Activated CD4-positive, CD25-positive, alpha-beta regulatory T cell treated with anti-CD3 and anti-CD28 coated beads, Interleukin-2, amount 50 U/mL, for 16 hours (primary cell): ENCODE measurements at places on chromosomes 16 and 17.

- DNase-seq, result no peak
Measured at GRCh38 chr17:49646391-49647255, 31.3 kb downstream of the SPOP start.

DNA sequence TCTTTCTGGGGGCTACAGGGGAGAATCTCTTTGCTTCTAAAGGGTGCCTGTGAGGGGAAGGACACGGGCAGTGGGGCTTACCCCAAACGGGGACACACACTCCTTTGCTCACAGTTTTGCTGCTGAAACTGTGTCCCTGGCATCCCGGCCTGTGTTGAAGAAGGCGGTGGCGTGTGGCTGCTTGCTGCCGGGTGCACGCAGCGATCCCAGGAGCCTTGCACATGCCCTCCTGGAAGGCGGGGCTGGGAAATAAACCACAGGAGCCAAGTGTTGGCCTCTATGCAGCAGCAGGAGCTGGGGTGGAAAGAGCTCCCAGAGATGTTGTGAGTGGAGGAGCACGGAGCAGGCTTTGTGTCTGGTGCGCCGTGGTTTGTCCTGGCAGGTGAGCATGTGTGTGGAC is 131.0 kb upstream of the CIBAR2 start:
- DNase-seq, result no peak

GRCh38 chr17:77436481-77436880 is 295.7 kb downstream of the SEC14L1 start:
- no peak for DNase-seq

- no peak for DNase-seq
Measured at GRCh38 chr16:55765161-55765560, 67.7 kb downstream of the CES1 start.

DNA sequence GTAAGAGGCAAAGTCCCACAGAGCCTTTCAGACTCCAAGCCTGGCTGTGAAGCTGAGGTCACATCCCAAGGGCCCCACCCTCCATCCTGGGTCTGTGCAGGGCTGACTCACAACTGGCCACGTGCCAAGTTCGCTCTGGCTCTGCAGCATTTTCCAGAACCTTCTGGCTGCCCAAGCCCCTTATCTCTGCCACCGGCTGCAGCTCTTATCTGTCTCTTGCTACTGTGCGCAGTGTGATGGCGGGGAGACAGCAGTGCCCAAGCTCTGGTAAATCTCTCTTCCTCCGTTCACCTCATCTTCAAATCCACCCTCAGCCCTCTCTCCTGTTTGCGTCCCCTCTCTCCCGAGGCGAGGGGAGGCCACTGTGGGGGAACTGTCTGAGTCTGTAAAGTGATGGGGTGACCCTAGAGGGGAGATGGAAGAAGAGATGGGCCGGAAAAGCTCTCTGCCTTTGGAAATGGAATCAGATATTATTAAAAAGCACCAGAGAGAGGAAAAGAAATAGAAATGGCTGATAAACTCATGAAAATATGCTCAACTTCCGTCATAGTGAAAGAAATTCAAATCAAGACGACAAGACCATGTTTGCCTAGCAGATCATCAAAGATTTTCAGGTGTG is 162.7 kb upstream of the CDC42EP4 start:
- no peak for DNase-seq

DNA sequence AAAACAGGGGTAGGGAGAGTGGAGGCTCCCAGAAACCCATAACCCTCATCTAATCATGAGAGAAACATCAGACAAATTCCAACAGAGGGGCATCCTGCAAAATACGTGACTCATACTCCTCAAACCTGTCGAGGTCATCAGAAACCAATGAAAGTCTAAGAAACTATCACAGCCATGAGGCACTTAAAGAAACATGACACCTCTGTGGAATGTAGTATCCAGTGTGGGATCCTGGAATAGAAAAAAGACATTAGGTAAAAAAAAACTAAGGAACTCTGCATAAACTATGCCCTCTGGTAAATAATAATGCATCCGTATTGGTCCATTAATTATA is 16.4 kb downstream of the CDH5 start:
- DNase-seq, result no peak

- no peak for DNase-seq
Measured at GRCh38 chr16:87576171-87576570, 26.1 kb upstream of the JPH3 start.

GRCh38 chr17:80861418-80861815 is 130.2 kb upstream of the CHMP6 start:
- no peak for DNase-seq

GRCh38 chr16:60481591-60481990 is 1554.6 kb downstream of the CDH8 start:
- no peak for DNase-seq

- no peak for DNase-seq
Measured at GRCh38 chr16:31149332-31149731, 534 bp downstream of the PRSS36 start.

GRCh38 chr16:76942089-76942488 is 248.9 kb upstream of the MON1B start:
- no peak for DNase-seq

DNA sequence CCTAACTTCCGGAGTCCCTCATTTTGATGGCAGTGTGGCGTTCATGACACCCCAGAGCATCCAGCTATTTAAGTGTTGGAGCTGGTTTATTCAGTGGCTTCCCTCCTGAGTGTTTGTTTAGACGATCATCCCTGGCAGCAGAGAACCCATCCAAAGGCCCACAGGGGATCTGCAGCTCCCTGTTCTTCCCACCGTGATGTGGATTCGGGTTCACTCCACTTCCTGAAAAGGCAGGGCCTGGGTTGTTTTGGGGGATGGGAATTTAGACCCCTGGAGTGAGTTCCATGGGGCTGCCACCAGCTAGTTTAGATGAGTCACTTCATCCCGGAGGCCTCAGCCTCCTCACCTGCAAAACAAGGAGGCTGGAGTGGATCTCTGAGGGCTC is 2.3 kb downstream of the KSR1 start:
- DNase-seq, result no peak

DNA sequence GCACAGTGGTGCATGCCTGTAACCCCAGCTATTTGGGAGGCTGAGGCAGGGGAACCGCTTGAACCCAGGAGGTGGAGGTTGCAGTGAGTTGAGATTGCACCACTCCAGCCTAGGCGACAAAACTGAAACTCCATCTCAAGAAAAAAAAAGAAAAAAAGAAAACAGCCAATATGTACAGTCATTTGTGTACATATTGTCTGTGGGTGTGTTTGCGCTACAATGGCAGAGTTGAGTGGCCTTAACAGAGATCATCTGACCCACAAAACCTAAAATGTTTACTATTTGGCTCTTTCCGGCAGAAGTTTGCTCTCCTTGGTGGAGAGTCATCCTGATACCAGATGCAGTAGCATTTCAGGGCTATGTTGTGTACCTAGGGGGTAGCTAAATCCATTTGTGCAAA is 57.9 kb downstream of the ARSG start:
- no peak for DNase-seq

DNA sequence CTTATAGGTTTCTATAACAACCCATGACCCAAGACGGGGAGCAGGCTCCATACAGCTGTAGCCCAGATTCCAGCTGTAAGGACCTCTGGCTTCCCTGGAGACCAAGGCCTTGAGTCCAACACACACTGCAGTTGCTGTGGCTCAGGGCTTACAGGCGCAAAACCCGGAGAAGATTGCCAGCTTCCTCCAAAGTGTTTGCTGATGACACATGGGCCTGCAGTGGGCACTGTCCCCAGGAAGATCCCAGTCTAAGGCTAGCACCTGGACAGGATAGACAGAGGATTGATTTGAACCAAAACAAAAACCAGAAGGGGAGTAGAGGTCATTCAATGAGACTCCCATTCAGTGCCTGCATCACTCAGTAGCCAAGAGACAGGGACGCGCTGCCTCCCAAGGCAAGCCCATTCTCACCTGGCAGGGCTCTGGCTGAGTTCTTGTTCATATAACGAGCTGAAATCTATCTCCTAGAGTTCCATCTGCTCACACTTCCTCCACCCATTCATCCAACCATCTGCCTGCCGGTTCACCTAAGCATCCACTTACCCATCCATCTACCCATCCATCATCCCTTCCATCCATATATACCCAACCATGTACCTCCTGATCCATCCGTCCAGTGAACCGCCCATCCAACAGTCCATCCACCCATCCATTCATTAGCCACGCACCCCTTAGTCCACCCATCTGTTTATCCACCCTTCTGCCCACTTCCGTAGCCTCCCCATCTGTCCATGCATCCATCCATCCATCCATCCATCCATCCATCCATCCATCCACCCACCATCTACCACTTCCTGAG is 10.2 kb downstream of the RAB11FIP4 start:
- no peak for DNase-seq

GRCh38 chr17:44655983-44656710 is at the start of gene MEIOC:
TSS of gene MEIOC (plus strand) at chr17:44656468. CDS start at chr17:44656614, 146 bp downstream.
- no peak for DNase-seq

DNA sequence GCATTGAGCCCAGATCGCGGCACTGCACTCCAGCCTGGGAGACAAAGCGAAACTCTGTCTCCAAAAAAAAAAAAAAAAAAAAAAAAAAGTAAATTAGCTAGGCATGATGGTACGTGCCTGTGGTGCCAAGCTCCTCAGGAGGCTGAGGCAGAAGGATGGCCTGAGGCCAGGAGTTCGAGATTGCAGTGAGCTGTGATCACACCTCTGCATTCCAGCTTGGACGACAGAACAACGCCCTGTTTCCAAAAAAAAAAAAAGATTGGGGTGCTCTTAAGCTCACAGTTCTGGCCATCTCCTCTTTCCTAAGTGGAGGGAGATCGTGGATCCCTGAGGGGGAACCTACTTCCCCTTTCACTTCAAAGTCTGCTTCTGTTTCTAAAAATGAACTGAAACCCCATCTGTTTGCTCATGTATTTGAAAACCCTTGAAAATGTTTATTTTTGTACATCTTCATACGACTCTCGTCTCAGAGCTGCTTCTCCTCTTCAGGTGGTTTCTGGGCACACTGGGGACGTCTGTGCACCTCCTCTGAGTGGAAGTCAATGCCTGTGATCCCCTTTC is 138.8 kb downstream of the PRKCA start:
- no peak for DNase-seq

DNA sequence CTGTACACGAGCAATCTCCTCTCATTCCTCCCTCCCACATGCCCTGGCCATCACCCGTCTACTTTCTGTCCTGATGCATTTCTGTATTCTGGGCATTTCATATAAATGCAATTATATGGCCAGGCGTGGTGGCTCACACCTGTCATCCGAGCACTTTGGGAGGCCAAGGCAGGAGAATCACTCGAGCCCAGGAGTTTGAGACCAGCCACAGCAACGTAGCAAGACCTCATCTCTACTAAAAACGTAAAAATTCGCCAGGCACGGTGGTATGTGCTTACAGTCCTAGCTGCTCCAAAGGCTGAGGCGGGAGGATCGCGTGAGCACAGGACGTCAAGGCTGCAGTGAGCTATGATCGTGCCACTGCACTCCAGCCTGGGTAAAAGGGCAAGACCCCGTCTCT is 4.8 kb downstream of the MEAK7 start:
- no peak for DNase-seq

- no peak for DNase-seq
Measured at GRCh38 chr17:44359458-44360143, 4.1 kb downstream of the FAM171A2 start.

DNA sequence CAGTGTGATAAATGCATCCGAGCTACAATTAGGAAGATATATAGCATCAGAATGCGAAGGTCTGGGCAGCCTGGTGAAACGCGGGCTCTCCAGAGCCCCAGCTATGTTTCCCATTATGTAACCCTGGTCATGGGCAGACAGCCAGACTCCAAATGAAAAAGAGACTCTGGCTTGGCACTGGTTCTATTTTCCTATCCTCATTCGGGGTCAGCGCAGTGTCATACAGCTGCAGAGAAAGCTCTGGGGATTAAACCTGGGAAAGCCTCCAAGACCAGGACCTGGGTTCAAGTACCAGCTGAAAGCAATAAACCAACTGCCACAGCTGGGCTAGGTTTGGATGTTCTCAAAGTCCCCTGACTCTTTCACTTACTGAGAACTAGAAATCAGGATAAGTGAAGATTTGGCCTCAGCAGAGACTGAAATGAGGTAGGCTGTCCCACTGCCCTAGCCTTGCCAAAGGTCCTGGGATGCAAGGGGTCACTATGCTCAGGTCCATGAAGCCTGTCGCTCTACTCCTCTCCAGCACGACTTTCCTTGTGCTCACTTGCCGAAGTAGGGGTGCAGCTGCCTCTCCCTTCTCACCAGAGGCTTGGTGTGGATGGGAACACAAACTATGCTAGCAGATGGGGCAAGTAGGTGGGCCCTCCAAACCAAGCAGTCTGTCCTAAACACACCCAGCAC is 123.8 kb downstream of the SMG6 start:
- DNase-seq, result no peak

DNA sequence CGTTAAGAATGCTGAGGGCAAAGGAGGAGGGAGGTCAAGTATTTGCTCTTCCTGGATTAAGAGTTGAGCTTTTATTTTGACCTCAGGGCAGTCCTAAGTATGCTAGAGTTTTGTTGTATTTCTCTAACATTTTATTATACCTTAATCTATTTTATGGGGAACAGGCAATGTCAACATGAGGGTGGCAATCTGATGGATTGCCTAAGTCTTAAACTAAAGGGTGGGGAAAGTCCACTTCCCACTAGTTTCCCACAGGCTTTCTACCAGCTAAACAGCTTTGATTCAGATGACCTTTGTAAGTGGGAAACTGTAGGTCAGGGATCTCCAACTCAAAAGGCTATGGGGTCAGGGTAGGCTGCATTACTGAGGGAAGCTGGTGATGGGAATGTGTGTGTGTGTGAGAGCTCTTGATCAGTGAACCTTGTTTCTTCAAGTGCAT is 24.9 kb downstream of the HSD17B2 start:
- DNase-seq, result no peak

- DNase-seq, result no peak
Measured at GRCh38 chr17:68533887-68534694, 21.9 kb downstream of the PRKAR1A start.

DNA sequence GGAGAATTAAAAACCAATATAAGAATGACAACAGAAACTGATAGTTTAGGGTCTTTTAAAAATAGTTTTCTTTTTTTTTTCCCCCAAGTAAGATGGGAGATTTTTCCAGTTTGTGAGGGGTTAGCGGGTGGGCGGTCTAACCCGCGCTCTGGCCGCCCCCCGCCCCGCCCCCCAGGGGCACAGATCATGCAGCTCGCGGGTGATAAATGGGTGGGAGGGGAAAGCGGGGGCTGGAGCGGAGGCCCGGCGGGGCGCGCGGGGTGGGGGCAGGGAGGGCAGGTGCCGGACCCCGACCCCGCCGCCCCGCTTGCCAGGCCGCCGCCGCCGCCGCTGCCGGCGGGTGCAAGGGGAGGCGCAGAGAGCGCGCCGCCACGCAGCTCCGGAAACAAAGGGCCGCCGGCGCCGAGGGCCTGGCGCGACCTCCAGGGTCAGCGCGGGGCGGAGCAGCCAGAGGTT is 60.1 kb upstream of the GSE1 start:
- DNase-seq, result no peak

GRCh38 chr17:48611681-48612455 is 1.1 kb upstream of the HOXB7 start:
- no peak for DNase-seq

- no peak for DNase-seq
Measured at GRCh38 chr17:64162554-64162953, 32.6 kb upstream of the ERN1 start.
